CD4-positive, alpha-beta T cell treated with Interleukin-4 for 1 hour (primary cell): ENCODE measurements at places on chromosomes 2 and 18.

- no peak for DNase-seq
Measured at GRCh38 chr2:145543155-145543554, 1023.2 kb upstream of the ZEB2 start.

- DNase-seq, result no peak
Measured at GRCh38 chr2:120261387-120262006, 8.8 kb downstream of the RALB start.

- DNase-seq, result no peak
Measured at GRCh38 chr2:3214065-3214464, 163.6 kb downstream of the EIPR1 start.

GRCh38 chr2:157759855-157760254 is 116.3 kb downstream of the ACVR1 start:
- no peak for DNase-seq

- no peak for DNase-seq
Measured at GRCh38 chr2:221429741-221430491, 142.2 kb downstream of the EPHA4 start.

DNA sequence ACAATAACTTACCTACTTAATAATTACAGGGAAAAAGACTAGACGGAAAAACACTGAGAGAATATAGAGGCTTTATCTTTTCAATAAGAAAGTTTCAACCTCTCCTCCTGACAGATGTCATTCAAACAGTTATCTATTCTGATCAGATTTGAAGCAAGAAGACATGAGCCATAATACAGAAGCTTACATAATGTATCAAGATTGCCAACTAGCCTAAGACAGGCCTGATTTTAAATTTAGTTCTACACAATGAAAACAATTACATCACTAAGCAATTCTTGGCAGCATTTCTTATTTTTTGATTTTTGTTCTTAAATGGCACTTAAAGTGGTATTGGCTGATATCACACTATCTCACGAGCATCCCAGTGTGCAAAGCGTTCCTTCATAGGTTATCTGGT is 41.6 kb downstream of the GPR155 start:
- DNase-seq, result no peak

GRCh38 chr2:45070113-45070652 is 60.9 kb upstream of the SIX2 start:
- DNase-seq, result no peak

GRCh38 chr2:174617120-174617519 is 19.5 kb upstream of the WIPF1 start:
- no peak for DNase-seq

DNA sequence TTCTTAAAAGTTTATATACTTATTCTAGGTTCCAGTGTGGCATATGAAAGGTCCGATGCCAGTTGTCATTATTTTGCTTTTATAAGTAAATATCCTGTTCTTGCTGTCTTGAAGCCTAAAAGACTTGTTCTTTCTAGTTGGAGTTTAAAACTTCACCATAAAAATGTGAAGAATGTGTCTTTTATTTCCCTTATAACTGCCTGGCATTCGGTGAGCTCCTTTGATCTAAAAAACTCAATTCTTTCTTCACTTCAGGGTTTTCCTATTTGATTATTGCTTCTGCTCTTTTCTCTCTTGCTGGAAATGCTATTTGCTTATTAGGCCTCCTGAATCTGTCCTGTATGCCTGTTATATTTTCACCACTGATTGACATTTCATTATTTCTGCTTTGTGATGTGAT is 51.6 kb downstream of the TSPYL6 start:
- no peak for DNase-seq

GRCh38 chr2:42854207-42854818 is 61.9 kb upstream of the HAAO start:
- no peak for DNase-seq

DNA sequence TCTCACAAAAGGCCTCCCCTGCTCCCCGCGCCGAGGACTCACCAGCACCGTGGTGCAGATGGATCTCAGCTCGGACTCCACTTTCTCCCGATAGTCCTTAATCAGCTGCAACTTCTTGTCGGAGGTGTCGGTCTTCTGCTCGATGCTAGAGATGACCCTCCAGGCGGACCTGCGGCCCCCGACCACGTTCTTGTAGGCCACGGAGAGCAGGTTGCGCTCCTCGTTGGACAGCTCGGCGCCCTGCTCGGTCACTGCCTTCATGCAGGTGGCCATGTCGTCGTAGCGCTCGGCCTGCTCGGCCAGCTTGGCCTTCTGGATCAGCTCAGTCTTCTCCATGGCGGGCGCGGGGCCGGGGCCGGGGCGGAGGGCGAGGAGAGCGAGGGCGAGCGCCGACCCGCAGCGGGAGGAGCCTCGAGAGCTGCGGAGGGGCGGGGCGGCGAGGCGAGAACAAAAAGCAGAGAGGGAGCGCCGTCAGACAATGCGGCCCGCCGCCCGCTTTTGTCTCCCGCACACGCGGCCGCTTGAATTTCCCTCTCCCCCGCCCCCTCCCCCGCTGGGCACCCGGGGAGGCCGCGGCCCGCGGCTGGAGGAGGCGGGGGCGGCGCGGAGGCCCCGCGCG is 571 bp downstream of the YWHAQ start:
- DNase-seq, result peak; percentile 80

GRCh38 chr2:173134703-173135102 is 59.1 kb downstream of the MAP3K20 start:
- DNase-seq, result no peak

DNA sequence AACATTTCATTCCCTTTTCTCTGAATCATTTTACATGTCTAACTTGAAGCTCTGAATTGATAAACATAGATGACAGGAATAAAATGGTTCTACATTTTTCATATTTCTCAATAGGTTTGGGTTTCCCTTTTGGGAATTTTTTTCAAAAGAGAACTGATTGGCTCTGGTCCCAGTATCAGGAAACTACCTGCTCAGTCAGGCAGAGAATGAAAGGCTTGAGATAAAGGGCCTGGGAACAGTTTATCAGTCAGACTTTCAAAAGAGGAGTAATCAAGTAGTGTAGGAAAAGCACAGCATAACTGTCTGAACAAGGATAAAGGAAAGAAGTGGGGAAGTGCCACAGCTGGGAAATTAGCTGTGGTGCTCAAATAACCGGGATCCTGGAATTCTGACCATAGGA is 28.3 kb upstream of the CCL20 start:
- DNase-seq, result no peak

GRCh38 chr2:51825823-51826222 is 793.9 kb upstream of the NRXN1 start:
- DNase-seq, result no peak

GRCh38 chr2:75076088-75076487 is 117.6 kb downstream of the POLE4 start:
- DNase-seq, result no peak
